ENCODE measurements at places on chromosomes 4 and X.

GRCh38 chr4:23654791-23655190 is 235.1 kb downstream of the PPARGC1A start:
- no peak for DNase-seq

DNA sequence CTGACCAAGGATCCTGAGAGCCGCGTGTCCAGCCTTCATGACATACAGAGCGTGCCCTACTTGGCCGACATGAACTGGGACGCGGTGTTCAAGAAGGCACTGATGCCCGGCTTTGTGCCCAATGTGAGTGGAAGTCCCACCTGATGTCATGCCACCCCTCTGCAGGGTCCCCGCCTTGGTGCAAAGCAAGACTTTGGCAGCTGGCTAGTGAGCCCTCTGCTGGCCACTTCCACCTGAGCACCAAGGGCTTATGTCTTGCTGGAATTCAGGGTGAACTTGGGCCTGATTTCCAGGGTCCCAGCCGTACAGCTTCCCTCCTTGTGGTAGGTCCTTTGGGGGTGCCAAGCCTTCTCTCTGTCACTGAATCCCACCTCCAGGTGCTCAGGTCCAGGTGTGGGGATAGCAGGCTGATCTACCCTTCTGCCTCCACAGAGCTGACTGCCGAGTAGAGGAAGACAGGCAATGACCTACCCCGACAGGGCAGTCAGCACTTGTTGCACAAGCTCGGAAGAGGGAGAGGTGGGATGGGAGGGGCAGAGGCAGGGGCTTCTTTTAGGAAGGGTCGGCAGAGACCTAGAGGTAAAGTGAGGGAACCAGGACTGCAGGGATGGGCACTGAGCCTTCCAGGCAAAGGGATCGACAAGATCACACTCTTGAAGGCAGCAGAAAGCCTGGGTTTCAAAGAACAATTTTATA is 248.1 kb downstream of the EVC2 start:
- peak; percentile 27 for DNase-seq

DNA sequence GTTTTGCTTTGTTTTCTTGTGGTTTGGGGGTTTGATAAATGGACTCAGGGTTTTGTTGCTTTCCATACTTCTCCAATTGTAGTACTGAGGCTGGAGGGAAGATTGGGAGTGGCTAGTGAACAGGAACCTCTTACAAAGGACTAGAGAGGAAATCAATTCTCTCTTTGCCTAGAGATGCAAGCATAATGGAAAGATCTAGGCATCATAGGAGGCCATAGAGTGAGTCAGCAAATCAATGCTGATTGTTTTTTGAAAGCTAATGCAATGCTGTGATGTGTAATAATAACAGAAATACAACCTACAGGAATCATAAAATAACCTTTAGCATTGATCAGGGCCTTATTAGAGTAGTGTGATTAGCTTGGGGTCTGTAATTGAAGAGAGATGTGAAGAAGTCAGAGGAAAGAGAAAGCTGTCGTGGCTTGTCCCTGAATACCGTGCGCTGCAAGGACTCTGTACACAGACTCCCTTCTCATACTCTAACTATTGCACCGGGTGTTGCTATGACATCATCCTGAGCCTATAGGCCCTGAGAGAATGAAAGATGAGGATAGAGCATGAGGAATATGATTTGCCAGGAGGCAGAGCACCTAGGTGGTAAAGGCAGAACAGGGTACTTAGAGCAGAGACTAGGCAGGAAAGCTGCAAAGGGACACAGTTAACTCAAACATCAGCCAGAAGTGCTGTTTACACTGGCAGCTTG is 29.3 kb upstream of the GPR101 start:
- DNase-seq, result peak; percentile 87

- DNase-seq, result no peak
Observed at GRCh38 chr4:185623444-185624258, 88.3 kb upstream of the PDLIM3 start.

- no peak for DNase-seq
Observed at GRCh38 chr4:84931961-84932360, 34.5 kb downstream of the WDFY3 start.

- peak; percentile 58 for DNase-seq
Observed at GRCh38 chr4:6071959-6072720, 53.9 kb upstream of the C4orf50 start.

- no peak for DNase-seq
Observed at GRCh38 chr4:57103051-57103450, 7.1 kb downstream of the IGFBP7 start.

DNA sequence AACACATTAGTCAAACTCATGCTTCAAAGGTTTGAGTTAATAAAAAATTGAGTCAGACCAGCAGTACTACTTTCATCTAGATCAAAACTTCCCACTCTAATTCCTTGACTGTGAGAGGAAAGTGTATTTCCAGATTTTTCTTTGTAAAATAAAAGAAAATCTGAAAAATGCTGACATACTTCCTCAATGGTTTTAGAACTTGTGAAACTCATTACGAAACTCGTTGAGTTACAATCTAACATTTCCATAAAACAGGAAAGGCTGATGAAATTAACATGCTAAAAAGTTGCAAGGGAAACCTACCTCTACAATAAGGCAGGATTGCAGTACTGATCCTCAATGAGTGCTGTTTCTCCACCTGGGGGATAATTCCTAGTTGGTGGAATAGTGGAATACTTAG is 217.8 kb upstream of the HCCS start:
- DNase-seq, result no peak

DNA sequence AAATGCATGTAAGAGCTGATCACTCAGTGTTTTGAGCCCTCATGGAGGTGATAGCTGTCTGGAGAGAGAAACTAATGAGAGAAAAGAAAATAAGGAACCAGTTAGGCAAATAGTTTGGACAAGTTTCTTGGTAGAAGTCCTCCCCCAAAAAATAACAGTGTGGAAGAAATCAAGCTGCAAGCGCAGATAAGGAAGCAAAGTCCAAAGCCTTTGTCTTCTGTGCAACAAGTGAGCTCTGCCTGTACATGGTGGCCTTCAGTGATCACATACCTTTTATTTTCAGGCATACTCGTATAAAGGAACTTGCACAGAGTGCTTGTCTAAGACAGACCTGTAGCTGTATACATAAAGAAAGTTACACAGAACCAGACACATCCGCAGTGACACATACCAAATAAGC is 2.5 kb upstream of the UGT2A3 start:
- DNase-seq, result no peak

DNA sequence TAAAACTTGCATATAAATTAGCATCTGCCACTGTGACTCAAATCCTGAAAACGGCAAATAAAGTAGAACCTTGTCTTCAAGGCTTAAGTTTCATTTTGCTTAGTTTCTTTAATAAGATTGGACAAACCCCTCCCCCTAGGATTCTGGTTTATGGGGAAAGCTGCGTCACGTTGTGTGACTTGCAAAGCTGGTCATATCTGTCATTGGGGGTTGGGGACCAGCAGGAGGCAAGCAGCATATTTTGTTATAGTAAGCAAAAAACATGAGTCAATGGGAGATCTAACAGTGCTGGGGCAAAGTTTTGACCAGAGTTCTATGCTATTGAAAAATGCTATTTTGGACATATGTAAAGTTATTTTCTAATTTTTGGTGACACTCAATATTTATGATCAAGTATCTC is 407.3 kb downstream of the PCDH18 start:
- DNase-seq, result peak; percentile 60

DNA sequence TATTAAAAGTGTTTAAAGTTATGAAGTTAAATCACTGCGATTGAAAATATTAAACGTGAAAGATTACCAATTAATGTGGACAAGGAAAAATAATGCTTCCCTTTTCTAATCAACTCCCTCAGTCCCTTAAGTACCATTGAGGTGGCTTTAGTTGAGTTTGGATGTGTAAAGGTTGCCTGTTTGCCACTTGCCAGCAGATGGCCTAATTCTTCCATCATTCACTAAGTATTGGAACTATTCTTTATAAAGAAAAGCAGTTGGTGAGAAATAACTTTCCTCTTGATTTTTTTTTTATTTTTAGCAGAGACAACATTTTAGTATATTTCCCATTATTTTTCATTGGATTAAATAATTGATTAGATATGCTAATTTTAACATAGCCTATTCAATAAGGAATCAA is 295.9 kb upstream of the TACR3 start:
- DNase-seq, result peak; percentile 18
